Suppressor macrophage (primary cell): ENCODE measurements at places on chromosomes 2 and 18.

- no peak for DNase-seq
Observed at GRCh38 chr2:206190689-206191088, 31.0 kb downstream of the EEF1B2 start.

DNA sequence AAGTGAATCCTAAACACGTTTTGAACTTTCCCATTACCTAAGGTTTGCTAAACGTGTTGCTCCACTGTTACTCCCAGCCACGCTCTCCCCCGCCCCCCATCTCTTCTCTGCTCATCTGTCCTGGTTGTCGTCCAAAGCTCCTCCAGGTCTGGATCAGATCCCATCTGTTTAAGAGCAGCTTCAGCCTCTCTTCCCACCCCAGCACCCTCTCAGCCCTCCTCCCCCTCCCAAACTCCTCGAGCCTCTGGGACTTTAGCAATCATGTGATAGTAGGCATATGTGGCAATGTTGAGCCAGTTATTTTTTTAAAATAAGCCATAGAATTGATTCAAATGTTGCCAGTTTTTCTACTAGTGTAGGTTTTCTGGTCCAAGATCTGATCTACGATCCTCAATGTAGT is 20.0 kb upstream of the LPIN1 start:
- no peak for DNase-seq

DNA sequence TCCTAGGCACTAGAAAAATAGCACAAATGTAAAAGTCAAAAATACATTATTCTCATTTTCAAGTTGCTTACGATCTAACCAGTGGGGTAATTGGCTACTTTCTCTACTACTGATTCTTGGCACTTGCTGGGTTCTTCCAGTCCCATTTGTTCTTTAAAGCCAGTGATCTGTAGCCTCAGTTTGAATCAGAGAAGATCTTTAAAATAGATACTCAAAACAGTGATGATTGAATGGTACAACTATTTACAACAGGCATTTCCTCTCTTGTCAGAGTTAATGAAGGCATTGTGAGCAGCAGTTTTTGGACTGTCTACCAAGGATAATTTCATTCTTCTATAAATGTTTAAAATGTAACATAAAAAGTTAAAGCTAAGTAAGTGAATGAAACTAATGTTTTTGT is 128.3 kb upstream of the FSIP2 start:
- DNase-seq, result no peak

DNA sequence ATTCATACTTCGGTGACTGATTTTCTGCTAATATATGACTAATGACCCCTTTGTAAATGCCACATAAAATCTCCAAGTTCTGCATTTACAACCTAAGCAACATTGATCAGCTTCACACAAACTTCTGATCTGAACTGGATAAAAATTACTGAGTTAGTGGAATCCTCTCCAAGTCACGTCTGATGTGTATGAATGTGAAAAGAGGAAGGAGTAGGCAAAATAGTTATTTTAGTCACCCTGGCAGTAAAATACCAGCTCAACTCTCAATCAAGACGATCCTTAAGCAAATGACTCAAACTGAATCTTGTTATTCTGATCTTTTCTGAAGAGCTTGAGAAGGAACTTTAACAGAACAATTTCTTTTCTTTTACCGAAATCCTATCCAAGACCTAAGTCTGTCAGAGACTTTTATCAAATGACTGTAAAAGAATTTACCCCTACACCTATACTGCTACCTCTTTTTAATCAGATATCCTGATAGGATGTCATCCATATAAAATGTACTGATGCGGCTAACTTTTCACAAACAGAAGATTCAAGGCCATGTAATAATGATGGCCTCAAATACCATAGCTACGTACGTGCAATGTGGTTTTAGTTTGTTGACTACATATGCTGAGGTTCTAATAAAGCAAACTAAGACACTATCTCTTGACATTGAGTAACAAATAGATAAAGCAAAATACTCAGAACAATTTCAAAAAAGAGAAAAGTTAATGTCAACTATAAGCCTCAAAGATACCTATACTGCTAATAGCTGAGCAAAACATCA is 23.7 kb downstream of the CUL3 start:
- peak; percentile 29 for DNase-seq

- DNase-seq, result no peak
Observed at GRCh38 chr2:138881126-138881525, 100.9 kb upstream of the NXPH2 start.

GRCh38 chr18:6744816-6745455 is 15.4 kb downstream of the ARHGAP28 start:
- DNase-seq, result no peak

DNA sequence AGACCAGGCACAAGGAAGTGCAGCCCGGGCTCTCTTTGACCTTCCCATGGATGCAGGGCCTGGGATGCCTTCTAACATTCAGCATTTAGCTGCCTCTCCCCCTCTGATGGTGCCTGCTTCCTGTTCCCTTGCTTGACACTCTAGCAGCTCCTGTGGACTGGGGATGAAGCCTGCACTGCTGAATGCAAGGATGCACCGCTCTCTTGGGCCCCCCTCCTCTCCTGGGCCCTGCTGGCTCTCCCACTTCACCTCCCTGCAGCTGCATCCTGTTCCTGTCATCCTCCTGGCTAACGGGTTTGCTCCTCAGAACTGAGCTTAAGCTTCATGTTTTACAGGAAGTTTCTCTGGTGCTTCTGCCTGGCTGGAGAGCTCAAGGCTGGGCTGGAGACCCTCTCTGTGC is 254.1 kb downstream of the TSN start:
- DNase-seq, result no peak

GRCh38 chr18:67411116-67411515 is 105.4 kb downstream of the DSEL start:
- DNase-seq, result no peak

DNA sequence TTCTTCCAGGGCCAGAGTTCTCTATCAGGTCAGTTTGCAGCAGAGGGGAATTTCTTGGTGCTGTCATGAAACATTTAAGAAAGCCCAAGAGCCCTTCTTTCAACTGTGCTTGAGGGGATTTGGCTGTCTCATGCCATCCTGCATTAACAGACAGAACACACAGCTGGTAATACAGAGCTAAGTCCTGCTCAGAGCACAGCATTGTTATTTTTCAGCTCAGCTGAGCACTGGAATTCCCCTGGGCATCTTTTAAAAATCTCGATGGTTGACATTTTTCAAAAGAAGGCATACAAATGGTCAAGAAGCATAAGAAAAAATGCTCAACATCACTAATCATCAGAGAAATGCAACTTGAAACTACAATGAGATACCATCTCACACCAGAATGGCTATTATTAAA is 14.9 kb upstream of the IL1R2 start:
- no peak for DNase-seq

DNA sequence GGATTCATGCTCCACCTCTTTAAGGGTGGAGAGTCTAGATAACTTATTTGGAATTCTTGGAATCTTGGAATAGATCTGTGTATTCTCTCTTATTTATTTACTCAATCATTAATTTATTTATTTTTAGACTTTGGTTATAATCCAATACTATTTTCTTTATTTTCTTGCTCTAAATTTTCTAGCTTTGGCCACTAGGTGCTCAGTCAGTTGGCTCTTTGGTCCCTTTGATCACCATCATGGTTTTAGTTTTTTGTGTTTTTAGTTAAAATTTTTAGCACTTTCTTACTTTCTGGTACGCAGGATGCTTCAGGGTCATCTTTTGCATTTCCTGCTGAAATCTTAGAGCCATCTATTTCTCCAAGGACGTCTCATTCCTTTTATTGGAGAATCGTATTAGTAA is 5.2 kb upstream of the PLEK start:
- no peak for DNase-seq

GRCh38 chr2:69911985-69912563 is 2.8 kb upstream of the MXD1 start:
- DNase-seq, result no peak

DNA sequence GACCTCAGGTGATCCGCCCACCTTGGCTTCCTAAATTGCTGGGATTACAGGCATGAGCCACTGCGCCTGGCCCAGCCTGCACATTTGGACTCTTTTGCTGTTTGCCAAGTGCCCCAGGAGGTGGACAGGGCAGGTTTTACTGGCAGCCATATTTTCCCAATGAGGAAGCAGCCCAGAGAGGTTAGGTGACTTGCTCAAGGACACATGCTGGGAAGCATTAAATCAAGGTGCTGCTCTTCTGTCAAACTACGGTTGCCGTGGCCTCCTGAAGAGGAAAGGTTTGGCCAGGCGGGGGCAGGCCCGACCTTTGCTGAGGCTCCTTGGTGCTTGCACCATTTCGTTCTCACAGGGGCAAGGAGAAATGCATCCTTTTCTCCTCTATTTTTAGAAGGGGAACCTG is 44.0 kb downstream of the DNMT3A start:
- no peak for DNase-seq

GRCh38 chr2:38610851-38611801 is 8.4 kb upstream of the HNRNPLL start:
- peak; percentile 72 for DNase-seq

DNA sequence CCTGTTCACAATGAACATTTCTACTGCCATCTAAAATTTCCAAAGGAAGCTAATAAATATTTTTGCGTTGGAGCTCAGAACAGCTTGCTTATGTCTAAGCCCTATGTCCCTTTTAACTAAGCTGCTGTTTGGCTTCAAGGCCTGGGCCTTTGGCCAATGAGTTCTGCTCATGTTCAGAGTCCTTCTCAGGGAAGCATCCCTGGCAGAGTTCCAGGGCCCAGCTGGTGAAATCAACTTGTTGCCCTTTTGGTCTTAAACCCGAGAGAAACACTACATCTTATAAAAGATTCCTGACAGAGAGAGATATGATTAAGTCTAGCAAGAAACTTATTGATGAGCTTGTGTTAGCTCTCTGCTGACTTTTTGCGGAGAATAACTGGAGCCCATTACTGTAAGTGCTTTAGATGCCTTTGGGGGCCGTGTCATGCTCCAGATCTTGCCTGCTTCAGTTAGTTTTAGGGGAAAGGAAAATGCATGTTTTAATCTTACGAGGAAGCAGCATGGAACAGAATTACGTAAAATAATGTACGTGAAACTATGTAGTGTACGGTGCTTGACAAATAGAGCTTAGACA is 102.5 kb upstream of the NOSTRIN start:
- no peak for DNase-seq

GRCh38 chr2:62222674-62223073 is 26.8 kb downstream of the B3GNT2 start:
- DNase-seq, result no peak

DNA sequence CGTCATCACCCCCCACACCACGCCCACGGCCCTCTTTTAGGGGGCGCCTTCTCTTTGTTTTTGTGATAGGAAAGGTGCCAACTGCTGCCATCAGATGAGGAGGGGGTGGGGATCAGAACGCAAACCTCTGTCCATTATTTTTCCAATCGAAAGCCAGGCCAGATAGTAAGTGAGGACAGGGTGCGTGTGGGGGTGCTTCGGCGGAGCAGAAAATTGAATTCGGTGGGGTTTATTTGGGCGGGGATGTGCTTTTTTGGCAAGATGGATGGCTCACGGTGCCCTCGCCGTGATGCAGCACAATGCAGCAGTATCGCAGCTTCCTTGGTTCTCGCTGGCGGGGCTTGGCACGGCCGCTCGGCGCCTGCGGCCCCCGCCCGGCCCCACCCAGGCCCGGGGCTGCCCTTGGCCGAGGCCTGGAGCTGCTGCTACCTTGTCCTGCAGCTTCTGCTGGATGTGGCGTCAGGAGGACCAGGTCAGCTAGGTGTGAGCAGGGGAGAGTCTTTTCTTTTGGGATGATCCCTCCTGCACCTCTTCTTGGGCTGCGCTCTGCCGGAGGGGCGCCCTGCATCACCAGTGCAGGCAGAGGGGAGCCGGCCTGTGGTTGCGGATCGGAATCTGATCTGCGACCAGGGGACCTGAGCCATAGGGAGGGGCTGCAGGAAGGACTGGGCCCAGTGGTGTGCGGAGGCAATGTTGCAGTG is 1.3 kb downstream of the SPTBN1 start:
- DNase-seq, result peak; percentile 2

DNA sequence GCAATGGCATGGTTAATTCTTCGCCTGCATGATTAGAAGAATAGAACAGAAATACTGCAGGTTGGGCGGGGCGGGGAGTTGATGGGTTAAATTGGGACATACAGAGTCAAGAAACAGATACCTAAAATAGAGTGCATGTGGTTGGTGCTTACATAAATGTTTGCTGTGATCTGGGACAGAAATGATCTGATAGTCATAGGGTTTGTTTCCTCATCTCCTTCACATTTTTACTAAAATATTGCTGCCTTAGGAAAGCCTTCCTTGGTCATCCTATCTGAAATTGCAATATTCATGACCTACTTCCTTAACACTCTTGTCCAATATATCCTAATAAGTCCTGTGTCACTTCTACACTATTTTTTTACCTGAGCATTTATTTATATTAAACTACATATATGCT is 163.9 kb downstream of the TMEFF2 start:
- peak; percentile 8 for DNase-seq

- peak; percentile 37 for DNase-seq
Observed at GRCh38 chr2:207504513-207505170, 25.1 kb upstream of the CREB1 start.

DNA sequence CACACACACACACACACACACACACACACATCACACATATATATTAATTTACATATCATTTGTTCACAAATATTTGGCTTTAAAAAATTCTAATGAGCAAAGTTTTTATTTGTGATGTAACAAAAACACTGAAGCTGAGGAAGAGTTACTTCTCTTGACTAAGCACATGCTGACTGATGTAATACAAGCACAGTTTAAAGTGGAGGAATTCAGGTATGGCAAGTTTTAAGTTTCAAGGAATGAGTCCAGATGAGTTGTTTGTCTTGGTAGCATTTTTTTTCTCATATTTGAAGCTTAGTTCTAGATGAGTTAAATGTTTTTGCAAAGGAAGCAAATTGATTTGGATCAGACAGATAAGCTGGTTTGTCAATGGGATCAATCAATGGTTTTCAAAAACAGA is 20.2 kb upstream of the CALCRL start:
- no peak for DNase-seq

DNA sequence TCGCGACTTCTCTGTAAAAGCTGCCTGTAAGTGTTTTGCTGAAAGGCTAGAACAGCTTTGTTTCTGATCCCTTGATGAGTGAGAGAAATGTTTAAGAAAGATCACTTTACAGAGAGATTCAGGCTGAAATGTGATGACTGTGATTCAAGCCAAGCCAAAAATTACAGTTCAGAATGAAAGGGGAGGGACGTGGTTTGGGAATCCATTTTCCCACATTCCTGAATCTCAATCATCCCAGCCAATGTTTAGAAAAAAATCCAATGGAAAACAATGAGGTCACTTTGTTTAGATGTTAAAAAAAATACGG is 416.7 kb downstream of the ARHGAP15 start:
- DNase-seq, result no peak

GRCh38 chr18:63253428-63254372 is 65.9 kb downstream of the BCL2 start:
- peak; percentile 75 for DNase-seq
